Activated T-helper 2 cell treated with anti-CD3 and anti-CD28 coated beads, Interferon-gamma antibody, Interleukin-2, Interleukin-4, amounts not matched to agents 10 μg/mL and 5 μg/mL and 100 μg/mL, durations not matched to agents 14 hours and 24 hours and 36 hours (primary cell): ENCODE measurements at places on chromosomes 7 and 10.

DNA sequence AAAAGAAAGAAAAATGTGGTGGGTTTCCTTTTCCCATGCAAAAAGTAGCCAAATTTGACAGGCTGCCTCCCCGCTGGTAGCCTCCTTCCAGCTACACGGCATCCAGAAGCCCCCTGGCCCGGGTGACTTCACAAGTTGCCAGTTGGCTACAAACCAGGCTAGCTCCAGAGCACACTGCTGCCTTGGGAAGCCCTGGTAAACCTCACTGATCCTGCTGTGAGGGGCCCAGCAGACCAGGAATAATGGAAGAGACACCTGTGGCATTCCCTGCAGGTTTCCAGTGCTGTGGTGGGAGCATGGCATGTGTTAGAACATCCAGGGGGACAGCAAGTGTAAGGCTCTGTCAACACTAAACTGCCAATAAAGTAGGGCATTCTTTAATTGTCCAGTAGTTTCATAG is 55.7 kb upstream of the TM9SF3 start:
- no peak for DNase-seq

GRCh38 chr10:24449321-24449740 is 240.4 kb downstream of the KIAA1217 start:
- DNase-seq, result no peak

- peak; percentile 88 for DNase-seq
Observed at GRCh38 chr7:129611246-129612111, at the start of gene NRF1. TSS of gene NRF1 (plus strand) at chr7:129611720. CDS start at chr7:129657352, 45,632 bp downstream.

GRCh38 chr10:25068152-25069058 is 52.0 kb downstream of the THNSL1 start:
- DNase-seq, result no peak

GRCh38 chr7:71775648-71776047 is 636.5 kb downstream of the CALN1 start:
- DNase-seq, result no peak

GRCh38 chr7:43756368-43757072 is 2.0 kb upstream of the BLVRA start:
- DNase-seq, result no peak

- no peak for DNase-seq
Observed at GRCh38 chr10:114837690-114838089, 16.1 kb downstream of the FHIP2A start.

DNA sequence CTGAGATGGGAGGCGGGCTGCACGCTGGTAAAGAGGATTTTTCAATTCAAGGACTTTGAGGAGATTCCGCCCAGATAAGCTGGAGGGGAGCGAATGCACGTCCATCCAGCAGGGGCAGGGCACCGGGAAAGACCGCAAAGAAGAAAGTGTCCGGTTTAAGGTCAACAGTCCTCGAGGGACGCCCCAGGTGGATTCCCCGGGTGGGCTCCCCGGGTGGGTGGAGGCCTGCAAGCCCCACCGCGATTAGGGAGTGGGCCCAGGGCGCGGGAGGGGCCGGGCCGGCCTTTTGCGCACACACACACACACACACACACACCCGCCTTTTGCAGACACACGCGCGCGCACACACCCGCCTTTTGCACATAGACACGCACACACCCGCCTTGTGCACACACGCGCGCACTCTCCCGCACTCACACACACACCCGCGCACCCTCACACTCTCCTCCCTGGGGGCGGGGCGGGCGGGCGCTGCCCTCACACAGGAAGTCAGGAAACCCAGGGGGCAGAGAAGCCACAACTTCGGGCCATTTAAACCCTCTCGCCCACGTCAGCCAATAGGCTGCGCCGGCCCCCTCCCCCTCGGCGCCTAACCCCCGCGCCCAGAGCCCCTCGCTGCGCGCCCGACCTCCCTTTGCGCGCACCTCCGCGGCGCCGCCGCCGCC is 615 bp downstream of the ARHGAP12 start:
- peak; percentile 31 for DNase-seq
